ENCODE measurements at places on chromosomes 1 and 21.

- DNase-seq, result no peak
Measured at GRCh38 chr1:225848030-225848955, 33.9 kb downstream of the TMEM63A start.

DNA sequence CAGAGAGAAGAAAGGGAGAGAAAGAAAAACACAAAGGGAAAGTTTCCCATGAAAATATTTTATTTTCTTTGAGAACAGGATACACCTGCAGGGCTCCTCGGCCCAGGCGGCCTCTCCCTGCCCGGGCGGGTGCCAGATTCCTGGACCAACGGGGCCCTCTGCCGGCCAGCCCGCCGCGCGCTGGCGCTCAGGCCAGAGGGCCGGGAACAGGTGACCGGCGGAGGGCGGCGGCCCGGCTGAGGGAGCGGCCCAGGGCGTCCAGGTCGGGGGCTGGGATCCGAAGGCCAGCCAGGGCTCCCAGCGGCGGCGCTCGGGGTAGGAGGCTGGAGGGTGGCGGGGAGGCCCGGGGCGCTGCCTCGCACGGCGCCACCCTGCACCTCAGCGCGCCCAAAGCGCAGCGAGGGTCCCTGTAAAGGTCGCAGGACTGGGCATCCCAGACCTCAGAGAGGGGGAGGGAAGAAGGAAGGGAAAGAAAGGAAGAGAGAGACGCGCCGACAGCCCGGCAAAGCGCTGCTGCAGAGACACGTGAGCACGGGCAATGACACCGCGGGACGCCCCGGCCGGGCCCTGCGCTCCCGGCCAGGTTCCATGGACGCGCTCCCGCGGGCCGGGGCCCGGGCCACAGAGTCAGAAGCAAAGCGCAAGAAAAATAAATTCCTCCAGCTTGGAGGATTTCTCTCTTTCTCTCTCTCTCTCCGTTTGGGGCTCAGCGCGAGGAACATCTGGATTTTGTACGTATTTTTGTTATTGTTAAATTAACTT, 927 bp downstream of the WNT9A start:
- DNase-seq, result no peak

GRCh38 chr21:16708101-16708835, 804.6 kb upstream of the CXADR start:
- DNase-seq, result no peak

GRCh38 chr1:26677306-26678115, 18.3 kb upstream of the ARID1A start:
- no peak for DNase-seq

DNA sequence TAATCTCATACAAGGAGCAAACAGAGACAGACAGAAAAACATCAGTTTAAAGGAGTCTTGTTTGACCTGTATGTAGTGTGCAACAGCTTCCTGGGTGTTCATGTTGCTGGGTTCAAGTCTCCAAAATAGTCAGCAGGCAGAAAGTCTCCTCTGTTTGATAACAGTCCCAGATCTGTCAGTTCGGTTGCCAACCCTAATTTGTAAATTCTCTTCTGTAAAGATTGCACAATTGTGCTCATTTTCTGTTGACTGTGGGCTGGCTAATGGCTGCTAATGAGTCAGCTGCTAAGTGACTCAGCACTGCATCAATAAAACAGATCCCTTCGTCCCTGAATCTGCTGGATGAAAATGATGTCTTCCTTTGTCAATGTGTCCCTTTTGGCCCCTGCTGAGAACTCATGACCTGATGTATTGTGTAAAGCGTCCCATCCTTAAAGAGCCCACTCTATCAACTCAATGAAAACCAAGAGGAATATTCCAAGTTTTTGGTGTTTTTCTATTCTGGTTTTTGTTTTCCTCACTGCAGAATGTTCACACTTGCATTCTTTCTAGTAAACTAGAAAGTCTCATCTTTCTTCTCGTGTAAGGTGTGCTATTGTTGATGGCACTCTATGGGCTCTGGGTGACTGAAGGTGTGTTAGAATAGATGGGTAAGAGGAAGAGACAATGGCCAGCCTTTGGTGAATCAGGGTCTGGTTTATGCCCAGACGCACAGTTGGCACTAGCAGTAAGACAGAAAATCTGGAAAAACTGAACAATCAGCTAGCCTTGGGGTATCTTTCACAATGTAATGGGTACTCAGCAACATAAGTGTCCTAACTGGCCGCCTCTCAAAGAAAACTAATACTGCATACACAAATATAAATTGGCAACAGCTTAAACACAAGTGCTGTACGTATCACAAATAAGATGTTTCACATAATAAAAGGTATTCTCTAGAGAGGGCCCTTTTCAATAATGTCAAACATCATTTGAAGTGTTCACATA, 75.1 kb upstream of the SIPA1L2 start:
- peak; percentile 31 for DNase-seq

- DNase-seq, result no peak
Measured at GRCh38 chr1:3353876-3354275, 100.6 kb upstream of the ARHGEF16 start.

GRCh38 chr1:34977858-34978257, 7.3 kb downstream of the TMEM35B start:
- no peak for DNase-seq

DNA sequence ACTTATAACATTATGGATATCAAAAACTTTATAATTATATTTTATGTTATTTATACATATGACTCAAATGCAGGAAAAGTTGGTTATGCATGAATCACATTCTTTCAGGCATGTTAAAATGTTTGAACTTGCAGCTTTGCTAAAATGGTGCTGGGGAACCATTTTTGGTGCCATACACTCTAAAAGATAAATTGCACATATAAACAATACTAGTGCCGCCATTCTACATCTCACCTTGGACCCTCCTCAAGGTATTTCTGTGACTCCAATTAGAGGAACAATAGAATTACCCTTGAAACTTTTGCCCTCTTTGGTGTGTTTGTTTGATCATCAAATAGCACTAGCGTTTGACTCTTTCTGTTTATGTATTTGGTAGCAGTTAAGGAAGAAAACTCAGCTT, 997 bp downstream of the PRKACB start:
- no peak for DNase-seq

DNA sequence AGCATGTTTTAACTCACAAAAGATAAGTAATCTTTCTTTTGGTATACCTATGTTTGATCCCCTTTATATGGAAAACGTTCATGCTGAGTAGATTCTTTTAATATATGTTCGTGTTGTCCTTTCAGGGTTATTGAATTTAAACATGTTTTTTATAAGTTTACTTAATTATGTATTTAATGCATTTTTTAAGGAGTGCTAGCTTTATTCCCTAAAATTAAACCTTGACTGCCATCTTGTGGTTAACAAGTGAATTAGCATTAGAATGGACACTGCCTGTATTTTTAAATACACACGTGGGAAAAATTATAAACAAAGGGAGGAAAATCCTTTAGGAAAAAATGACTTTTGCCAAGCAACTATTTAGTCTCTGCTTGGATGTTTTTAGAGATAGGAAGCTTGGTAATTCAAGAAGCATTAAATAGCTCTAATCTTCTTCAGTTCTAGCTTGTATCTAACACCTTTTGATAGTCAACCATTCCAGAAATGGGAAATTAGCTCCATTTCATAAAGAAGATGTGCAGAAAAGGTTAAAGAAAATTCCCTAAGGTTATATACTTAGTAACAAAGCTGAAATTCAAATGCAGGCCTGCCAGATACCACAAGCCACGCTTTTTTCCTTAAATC, 43.0 kb downstream of the UBE2U start:
- no peak for DNase-seq

Data from omental fat pad (tissue), 4 donors.